Vagina (tissue), 2 donors: ENCODE measurements at places on chromosomes 5 and 9. TPM values are rescaled to one million over a fixed set of nuclear protein-coding genes. Genes with fewer than 3 reads are reported as not detected.

Gene TERT
- total RNA-seq, result not detected

Gene DDX4
- not detected for total RNA-seq

Gene SPTLC1
- total RNA-seq, result 68.5 TPM

Gene CHSY3
- total RNA-seq, result 3.9 TPM

Gene EDIL3
- total RNA-seq, result 15.2 TPM

Gene WDR38
- total RNA-seq, result not detected

Gene PCDHB11
- 2.2 TPM for total RNA-seq

Gene KCNN2
- total RNA-seq, result 3.4 TPM

Gene PCDHGC4
- total RNA-seq, result 4.9 TPM

Gene CCNB1
- 14.0 TPM for total RNA-seq

DNA sequence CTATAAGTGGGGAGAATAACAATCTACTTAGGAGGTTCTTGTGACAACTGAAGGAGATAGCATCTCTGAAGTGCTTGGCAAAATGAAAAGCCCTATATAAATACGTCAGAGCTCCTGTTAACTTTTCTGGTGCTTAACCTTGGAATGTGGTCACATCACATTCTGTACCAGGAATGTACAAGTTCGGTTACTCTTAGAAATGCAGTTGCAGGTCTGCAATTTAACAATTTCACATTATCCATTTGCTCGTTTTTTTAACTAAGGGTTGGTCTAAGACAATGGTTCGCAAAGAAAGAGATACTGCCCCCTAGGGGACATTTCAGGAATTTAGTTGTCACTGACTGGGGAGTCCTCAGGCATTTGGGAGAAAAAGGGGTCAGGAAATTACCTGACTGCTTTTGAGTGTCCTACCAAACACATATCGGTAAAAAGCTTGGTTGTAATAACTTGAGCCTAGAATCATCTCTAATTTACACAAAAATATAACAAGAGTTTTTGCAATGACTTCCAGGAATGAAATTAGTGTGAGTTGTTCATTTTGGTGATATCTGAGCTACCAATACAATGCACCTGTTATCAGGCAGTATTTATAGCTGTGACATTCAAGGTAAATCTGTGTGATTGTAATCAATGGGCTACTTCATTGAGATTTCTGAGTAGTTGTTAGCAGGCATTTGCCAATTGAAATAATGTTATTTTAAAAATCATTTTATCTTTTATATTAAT, 5.4 kb upstream of the HBEGF start:
- H3K4me3 ChIP-seq, result no peak overlapping the region
- DNase-seq, result no peak
- no peaks in the 10 kb centered on the region for H3K27me3 ChIP-seq
- H3K27ac ChIP-seq, result no peak overlapping the region

DNA sequence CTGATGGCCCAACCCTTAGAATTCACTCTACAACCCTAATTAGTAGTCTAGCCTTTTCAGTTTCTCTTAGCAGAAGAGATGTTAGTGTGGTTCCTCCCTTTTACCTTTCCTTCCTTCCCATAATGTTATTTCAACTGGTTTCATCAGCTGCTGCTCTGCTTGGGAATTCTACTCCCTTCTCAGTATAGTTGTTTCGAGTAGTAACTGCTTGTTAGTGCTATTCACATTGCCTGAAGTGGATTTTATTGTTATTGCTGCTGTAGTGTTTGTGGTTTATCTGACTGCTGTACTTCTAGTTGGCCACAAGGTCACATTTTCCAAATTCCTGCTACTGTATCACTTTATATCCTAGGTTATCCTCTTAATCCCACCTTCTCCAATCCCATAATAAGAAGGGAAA, 29.7 kb downstream of the SMIM15 start:
- no peaks in the 10 kb centered on the region for H3K36me3 ChIP-seq
- no peak for DNase-seq
- H3K27ac ChIP-seq, result no peak overlapping the region
- no peaks in the 10 kb centered on the region for H3K27me3 ChIP-seq
- no peaks in the 10 kb centered on the region for H3K4me1 ChIP-seq

DNA sequence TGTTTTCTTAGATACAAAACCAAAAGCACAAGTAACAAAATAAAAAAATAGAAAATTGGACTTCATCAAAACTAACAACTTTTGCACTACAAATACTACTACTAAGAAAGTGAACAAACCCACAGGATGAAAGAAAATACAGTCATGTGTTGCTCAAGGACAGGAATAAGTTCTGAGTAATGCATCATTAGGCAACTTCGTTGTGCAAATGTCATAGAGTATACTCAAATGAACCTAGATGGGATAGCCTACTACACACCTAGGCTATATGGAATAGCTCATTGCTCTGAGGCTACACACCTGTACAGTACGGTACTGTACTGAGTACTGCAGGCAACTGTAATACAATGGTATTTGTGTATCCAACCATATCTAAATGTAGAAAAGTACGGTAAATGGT, 88.3 kb downstream of the RAPGEF1 start:
- H3K27ac ChIP-seq, result peak overlapping the region; percentile 50
- H3K27me3 ChIP-seq, result no peaks in the 10 kb centered on the region
- peaks cover 34% of the 10 kb centered on the region for H3K4me1 ChIP-seq
- peaks cover 5% of the 10 kb centered on the region for H3K36me3 ChIP-seq
- DNase-seq, result no peak
- no peak overlapping the region for H3K4me3 ChIP-seq

- no peak for DNase-seq
- no peak overlapping the region for H3K27ac ChIP-seq
- H3K4me3 ChIP-seq, result no peak overlapping the region
- H3K36me3 ChIP-seq, result no peaks in the 10 kb centered on the region
- H3K27me3 ChIP-seq, result no peaks in the 10 kb centered on the region
Observed at GRCh38 chr5:169009123-169009522, 291.8 kb downstream of the SLIT3 start.

DNA sequence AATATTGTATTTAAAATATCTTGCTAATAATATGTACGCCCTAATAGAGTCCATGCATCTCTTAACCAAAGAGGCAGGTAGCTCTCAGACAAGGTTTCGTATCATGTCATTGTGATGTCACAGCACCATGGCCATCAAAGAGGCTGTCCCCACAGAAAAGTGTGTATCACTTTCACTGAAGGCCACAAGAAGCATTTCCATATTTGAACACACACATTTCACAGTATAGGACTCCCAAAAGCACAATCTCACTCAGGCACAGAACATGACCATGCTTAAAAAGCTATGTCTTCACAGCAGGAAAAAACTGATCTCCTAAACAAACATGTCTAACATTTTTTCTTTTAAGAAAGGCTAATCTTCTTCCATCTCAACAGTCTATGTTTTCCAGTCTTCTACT, 133.8 kb downstream of the DENND1A start:
- H3K36me3 ChIP-seq, result no peaks in the 10 kb centered on the region
- no peaks in the 10 kb centered on the region for H3K27me3 ChIP-seq
- no peak overlapping the region for H3K27ac ChIP-seq
- H3K4me3 ChIP-seq, result no peak overlapping the region
- DNase-seq, result no peak

GRCh38 chr9:135586601-135587109, 25.1 kb downstream of the PAEP start:
- no peak overlapping the region for H3K4me3 ChIP-seq
- H3K4me1 ChIP-seq, result no peaks in the 10 kb centered on the region
- DNase-seq, result peak; percentile 40
- H3K27ac ChIP-seq, result no peak overlapping the region
- H3K27me3 ChIP-seq, result no peaks in the 10 kb centered on the region
- H3K36me3 ChIP-seq, result no peaks in the 10 kb centered on the region

DNA sequence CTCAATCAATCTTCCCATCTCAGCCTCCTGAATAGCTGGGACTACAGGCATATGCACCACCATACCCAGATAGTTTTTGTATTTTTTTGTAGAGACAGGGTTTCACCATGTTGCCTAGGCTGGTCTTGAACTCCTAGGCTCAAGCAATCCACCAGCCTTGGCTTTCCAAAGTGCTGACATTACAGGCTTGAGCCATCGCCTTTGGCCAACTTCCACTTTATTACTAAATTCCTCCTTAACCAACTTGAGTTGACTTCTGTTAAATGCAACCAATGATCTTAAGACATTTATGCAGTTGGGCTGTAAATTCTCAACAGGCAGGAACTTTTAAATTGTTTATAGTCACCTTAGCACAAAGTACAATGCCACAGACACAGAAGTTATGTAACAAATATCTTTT, 2.8 kb downstream of the LARS1 start:
- H3K27ac ChIP-seq, result no peak overlapping the region
- H3K27me3 ChIP-seq, result no peaks in the 10 kb centered on the region
- no peak for DNase-seq

DNA sequence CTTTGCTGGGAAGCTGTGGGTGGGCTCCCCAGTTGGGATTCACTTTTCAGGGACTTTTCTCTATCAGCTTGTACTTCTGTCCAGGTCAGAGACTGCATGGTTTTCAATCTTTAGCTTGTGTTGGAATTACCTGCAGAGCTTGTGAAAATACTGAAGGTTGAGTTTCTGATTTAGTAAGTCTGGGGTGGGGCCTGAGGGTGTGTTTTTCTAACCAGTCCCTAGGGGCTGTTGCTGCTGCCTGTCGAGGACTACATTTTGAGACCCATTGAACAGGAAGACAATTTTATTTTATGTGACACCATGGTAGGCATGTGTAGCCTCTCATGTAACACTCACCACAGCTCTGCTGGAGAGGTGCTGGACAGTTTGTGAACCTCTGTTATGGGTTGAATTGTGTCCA, 14.7 kb upstream of the MLANA start:
- no peak overlapping the region for H3K27ac ChIP-seq
- no peak for DNase-seq
- no peak overlapping the region for H3K4me3 ChIP-seq
- H3K27me3 ChIP-seq, result no peaks in the 10 kb centered on the region
- no peaks in the 10 kb centered on the region for H3K4me1 ChIP-seq

DNA sequence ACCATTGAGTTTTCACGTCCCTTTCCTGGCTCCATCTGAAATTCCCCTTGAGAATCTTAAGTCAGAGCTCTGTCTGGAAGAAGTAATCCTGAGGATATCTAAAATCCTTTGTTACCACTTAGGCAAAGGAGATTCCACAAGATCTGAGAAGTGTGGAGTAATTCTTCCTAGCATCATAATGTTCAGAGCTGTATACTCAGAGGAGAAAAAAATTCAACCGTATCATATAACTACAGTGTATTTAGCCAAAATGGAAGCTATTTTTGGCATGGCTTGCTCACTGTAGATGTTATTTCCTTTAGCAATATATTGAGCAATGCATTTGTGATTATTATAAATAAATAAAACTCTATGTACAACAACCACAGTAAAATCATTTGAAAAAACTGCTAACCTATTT, 1858.4 kb downstream of the EFNA5 start:
- no peaks in the 10 kb centered on the region for H3K36me3 ChIP-seq
- DNase-seq, result no peak
- H3K4me3 ChIP-seq, result no peak overlapping the region
- H3K27ac ChIP-seq, result no peak overlapping the region
- H3K27me3 ChIP-seq, result no peaks in the 10 kb centered on the region
- H3K4me1 ChIP-seq, result no peaks in the 10 kb centered on the region

- H3K4me1 ChIP-seq, result peaks cover 16% of the 10 kb centered on the region
- no peaks in the 10 kb centered on the region for H3K27me3 ChIP-seq
- H3K36me3 ChIP-seq, result no peaks in the 10 kb centered on the region
- DNase-seq, result no peak
Observed at GRCh38 chr5:82356808-82357671, 78.9 kb upstream of the RPS23 start.

GRCh38 chr5:177233802-177234201, 69.7 kb downstream of the RAB24 start:
- H3K4me1 ChIP-seq, result peaks cover 24% of the 10 kb centered on the region
- no peak for DNase-seq
- H3K36me3 ChIP-seq, result peaks cover 19% of the 10 kb centered on the region
- H3K4me3 ChIP-seq, result no peak overlapping the region

GRCh38 chr5:165630261-165630778, 2124.9 kb downstream of the MAT2B start:
- no peaks in the 10 kb centered on the region for H3K4me1 ChIP-seq
- H3K27me3 ChIP-seq, result no peaks in the 10 kb centered on the region
- H3K27ac ChIP-seq, result no peak overlapping the region
- no peaks in the 10 kb centered on the region for H3K36me3 ChIP-seq
- DNase-seq, result no peak

GRCh38 chr9:35271637-35272036, 109.8 kb downstream of the UNC13B start:
- H3K4me3 ChIP-seq, result no peak overlapping the region
- DNase-seq, result no peak
- H3K27ac ChIP-seq, result no peak overlapping the region
- H3K27me3 ChIP-seq, result no peaks in the 10 kb centered on the region

DNA sequence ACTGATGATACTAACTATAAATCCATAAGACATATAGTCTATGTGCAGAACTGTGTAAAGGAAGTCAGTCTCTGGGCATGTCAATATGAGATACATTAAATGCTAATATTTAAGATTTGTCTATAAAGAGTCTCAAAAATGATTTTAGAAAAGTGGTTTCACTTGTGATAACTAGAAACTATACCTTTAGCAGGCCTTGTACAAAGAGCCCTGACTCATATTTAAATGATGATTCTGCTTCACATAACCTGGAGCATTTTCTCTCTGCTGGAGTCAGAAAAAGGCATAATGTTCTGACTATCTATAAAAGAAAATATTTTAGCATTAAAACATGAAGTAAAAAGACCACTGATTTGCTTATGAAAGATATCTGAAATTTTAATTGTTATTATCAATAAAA, 15.0 kb downstream of the C9orf72 start:
- peaks cover 55% of the 10 kb centered on the region for H3K36me3 ChIP-seq
- H3K4me1 ChIP-seq, result no peaks in the 10 kb centered on the region
- no peak overlapping the region for H3K27ac ChIP-seq
- H3K4me3 ChIP-seq, result no peak overlapping the region
- H3K27me3 ChIP-seq, result no peaks in the 10 kb centered on the region

DNA sequence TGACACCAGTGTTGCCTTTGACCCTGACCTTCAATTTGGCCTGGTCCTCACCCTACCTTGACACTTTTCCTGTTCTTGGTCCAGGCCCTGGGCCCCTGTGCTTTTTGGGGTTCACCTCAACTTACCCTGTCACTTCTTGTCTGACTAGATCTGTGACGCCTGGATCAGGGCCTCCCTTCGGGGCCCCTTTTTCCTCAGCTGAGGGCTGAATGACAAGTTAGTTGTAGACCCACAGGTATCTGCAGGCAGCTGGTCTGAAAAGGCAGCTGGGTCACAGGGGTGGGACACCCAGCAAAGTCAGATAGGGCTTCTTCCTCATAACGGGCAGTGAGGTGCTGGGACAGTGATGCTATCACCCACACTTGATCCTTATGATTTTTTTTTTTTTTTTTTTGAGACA, 10.0 kb upstream of the MYORG start:
- no peak for DNase-seq
- no peaks in the 10 kb centered on the region for H3K36me3 ChIP-seq
- H3K4me1 ChIP-seq, result no peaks in the 10 kb centered on the region
- no peak overlapping the region for H3K27ac ChIP-seq
- no peak overlapping the region for H3K4me3 ChIP-seq

- no peaks in the 10 kb centered on the region for H3K4me1 ChIP-seq
- H3K27me3 ChIP-seq, result no peaks in the 10 kb centered on the region
- no peaks in the 10 kb centered on the region for H3K36me3 ChIP-seq
Observed at GRCh38 chr5:175590471-175590881, 67.4 kb upstream of the HRH2 start.
